ENCODE measurements at places on chromosomes 1 and 21. TPM values are rescaled to one million over a fixed set of nuclear protein-coding genes. Genes with fewer than 3 reads are reported as not detected.

Gene FCRL2
- total RNA-seq: not detected

Gene MFSD2A
- 4.4 TPM for total RNA-seq

Gene TINAGL1
- total RNA-seq: not detected

Gene TPTE
- not detected for total RNA-seq

Gene TRIM45
- 0.49 TPM for total RNA-seq

Gene TAS1R1
- total RNA-seq: not detected

Gene TCHHL1
- total RNA-seq: not detected

Gene CEP170
- total RNA-seq: 56.1 TPM

Gene FCRL1
- 0.84 TPM for total RNA-seq

Gene TMEM201
- 9.0 TPM for total RNA-seq

Gene SLC45A3
- total RNA-seq: 2.0 TPM

Gene CD247
- 314 TPM for total RNA-seq

Gene OLIG2
- total RNA-seq: not detected

Gene DLGAP3
- total RNA-seq: 1.3 TPM

Gene CRYZ
- total RNA-seq: 12.7 TPM

Gene APOBEC4
- not detected for total RNA-seq

Gene RHEX
- 2.8 TPM for total RNA-seq

Gene CFHR2
- total RNA-seq: not detected

Gene C1orf115
- total RNA-seq: 1.5 TPM

Gene TMEM200B
- not detected for total RNA-seq
